ENCODE measurements at places on chromosomes 12 and 14. TPM values are rescaled to one million over a fixed set of nuclear protein-coding genes. Genes with fewer than 3 reads are reported as not detected.

ITPR2 gene
- total RNA-seq: 54.7 TPM

TCL1B gene
- not detected for total RNA-seq

CLEC1B gene
- not detected for total RNA-seq

STON2 gene
- 3.6 TPM for total RNA-seq

ZNF385A gene
- total RNA-seq: 0.67 TPM

TMEM229B gene
- total RNA-seq: under 0.01 TPM

RPGRIP1 gene
- not detected for total RNA-seq

All from vein endothelial cell (primary cell).